ENCODE measurements at places on chromosomes 2 and 18.

GRCh38 chr2:85887566-85888019, 1.2 kb downstream of the ST3GAL5 start:
- DNase-seq: peak; percentile 36

- no peak for DNase-seq
Observed at GRCh38 chr2:189276277-189276676, 96.7 kb upstream of the COL5A2 start.

DNA sequence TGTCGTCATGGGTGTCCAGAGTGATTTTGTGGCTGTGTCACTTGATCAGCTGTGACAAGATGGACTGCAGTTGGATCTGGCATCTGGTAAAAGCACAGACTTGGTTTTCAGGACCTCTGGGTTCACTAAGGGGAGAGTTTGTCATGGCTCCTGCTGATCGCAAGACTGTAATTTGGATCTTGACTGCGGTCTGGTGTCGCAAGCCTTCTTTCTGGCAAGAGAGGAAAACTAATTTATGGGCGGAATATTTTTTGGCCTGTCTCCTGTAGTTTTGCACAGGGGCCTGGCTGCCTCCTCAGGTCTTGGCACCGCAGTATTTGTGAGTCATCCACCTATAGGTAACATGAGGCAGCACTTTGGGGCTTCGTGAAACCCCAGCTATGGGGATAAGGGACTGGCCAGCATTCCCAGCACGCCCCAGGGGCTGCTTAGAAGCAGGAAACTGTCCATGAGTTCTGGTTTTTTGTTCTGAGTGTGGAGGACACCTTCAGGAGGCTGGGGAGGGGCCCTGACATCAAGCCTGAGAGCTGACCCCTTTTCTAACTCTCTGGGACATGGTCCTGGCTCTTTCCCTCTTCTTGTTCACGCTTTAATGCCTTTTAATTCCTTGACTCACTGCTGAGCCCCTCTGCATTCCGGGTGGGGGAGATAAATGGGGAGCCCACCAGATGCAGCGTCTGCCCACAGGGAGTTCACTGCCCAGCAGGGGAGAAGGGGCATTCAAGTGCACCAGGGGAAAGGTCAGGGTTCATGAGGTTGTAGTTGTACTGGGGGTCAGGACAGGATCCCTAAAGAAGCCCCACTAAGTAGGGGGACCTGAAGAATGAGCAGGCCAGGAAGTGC, 12.2 kb downstream of the SH3BP4 start:
- peak; percentile 59 for DNase-seq

DNA sequence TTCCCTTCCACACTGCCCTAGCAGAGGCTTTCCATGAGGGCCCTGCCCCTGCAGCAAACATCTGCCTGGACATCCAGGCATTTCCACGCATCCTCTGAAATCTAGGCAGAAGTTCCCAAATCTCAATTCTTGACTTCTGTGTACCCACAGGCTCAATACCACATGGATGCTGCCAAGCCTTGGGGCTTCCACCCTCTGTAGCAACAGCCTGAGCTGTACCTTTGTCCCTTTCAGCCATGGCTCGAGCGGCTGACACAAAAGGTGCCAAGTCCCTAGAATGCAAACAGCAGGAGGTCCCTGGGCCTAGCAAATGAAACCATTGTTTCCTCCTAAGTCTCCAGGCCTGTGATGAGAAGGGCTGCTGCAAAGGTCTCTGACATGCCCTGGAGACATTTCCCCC, 744.5 kb upstream of the LINC00305 start:
- no peak for DNase-seq

GRCh38 chr18:44896846-44897245, 216.2 kb downstream of the SETBP1 start:
- DNase-seq: no peak

DNA sequence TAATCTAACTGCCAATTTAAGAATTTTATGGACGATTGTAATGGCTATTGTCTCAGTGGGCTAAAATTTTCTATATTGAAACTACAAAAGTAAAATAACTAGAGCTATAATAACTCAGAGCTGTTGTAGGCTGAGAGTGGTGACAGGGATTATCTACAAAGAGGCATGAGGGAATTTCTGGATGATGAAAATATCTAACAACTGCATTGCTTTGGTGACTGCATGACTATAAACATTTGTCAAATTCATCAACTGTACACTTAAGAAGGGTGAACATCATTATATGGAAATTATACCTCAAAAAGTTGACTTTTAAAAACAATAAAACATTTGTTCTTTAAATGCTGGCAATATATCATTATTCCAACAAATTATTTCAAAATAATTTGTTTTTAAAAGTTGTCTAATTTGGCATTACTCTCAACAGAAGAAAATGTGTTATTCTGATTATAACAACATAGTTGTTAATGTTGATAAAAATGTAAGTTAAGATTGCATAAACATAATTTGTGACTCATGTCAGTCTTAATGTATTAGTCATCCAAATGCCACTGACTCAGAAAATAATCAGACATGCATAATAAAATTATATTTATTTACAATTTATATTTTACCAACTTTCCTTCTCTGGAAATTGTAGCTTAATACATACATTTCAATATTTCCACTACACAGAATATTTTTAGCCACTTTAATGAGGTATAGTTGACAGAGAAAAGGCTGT, 865.1 kb upstream of the VRK2 start:
- DNase-seq: peak; percentile 9
